ENCODE measurements at places on chromosomes 5 and 9. TPM values are rescaled to one million over a fixed set of nuclear protein-coding genes. Genes with fewer than 3 reads are reported as not detected.

GRCh38 chr5:6749026-6749716 is 35.9 kb downstream of the TENT4A start:
- no peak for DNase-seq

The INSL4 gene
- total RNA-seq: not detected

GRCh38 chr9:20990867-20991266 is 40.6 kb downstream of the HACD4 start:
- no peak for DNase-seq

DNA sequence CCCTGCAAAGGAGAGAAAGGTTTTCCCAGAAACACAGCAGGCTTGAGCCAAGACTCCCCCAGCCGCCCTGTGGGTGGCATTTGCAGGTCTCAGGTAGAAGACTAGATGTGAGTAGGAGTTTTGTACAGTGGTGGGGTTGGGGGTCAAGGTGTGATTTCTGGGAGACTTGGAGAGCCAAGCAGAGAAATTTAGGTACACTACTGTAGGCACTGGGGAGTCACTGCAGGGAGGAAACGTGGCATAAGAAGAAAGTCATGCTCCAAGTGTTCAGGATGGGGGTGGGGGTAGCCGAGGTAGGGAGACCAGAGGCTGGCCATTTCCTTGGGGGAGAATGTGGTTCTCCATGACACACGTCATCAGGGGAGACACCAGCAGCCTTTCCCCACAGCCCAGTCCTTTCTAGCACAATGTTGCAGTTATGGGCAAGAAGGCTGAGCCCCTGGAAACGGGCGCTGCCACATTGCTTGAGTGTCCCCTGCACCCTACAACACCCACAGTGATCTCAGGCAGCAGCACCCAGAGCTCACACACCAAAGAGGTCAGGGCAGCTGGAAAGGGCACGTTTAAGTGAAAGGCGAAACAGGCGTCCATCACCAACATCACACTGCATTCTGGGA is 210.5 kb downstream of the FSTL4 start:
- DNase-seq: no peak

DNA sequence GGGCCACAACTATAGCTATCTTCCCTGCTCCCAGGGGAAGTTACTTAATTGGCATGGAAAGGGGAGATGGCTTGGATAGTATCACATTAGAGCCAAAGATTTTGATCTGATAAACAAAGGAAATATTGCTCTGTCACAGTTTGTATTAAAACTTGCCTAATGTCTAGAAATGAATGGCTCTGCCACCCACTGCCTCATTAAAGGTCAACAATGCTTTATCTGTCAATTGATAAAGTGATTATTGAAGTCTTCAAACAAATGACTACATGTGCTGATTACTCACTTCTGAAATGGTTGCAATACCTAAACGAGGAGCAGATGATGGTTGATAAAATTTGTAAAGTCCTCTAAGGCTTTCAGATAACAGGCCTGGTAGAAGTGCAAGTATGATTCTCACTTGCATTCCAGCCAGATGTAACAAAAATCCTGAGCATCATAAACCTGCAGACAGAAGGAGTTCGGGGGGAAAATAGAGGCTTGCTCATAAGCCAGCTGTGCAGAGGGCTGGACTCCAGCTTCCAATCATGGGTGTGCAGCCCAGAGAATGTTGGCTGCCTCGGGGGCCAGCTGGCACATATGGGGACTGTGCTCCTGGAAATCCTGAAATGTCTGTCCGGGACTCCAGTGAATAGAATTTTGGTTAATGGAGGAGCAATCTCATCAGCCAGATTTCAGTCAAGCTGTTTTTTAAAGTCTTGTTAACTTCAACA is 200.5 kb upstream of the SLC27A6 start:
- no peak for DNase-seq

GRCh38 chr9:120856700-120857099 is 14.0 kb upstream of the PSMD5 start:
- DNase-seq: no peak

The OMD gene
- not detected for total RNA-seq

GRCh38 chr9:121660367-121660766 is 8.9 kb downstream of the DAB2IP start:
- DNase-seq: no peak

DNA sequence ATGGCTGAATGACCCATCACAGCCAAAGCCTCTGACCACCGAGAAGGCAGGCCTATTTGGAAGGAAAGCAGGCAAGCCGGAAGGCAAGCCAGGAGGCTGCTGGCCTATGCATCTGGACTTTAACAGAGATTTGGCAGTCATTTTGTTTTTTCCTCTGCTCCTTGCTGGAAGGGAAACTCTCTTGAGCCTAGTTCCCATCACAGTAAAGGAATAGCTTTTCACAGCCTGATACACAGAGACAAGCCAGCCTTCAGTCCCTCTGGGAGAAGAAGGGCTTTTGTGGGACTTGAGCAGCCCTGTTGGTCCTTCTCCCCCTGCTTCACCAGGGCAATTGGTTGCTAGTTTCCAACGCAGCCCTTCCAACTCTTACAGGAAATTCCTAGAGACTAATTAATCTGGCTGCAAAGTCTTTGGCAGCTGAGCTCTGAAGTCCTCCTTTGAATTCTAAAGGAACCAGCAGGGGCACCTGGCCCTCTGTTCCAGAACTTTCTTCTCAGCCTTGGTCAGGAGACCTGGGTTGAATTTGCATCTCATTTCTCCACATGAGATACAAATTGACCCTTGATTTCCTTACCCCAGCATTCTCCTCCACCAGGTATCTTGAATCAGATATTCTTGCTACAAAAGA is 157.3 kb upstream of the EPB41L4A start:
- DNase-seq: no peak

The C5orf63 gene
- 6.6 TPM for total RNA-seq

The ORM2 gene
- total RNA-seq: not detected

GRCh38 chr5:139022528-139022927 is 147.4 kb upstream of the LRRTM2 start:
- DNase-seq: no peak

- DNase-seq: no peak
Measured at GRCh38 chr5:103472830-103473229, 89.8 kb downstream of the NUDT12 start.

DNA sequence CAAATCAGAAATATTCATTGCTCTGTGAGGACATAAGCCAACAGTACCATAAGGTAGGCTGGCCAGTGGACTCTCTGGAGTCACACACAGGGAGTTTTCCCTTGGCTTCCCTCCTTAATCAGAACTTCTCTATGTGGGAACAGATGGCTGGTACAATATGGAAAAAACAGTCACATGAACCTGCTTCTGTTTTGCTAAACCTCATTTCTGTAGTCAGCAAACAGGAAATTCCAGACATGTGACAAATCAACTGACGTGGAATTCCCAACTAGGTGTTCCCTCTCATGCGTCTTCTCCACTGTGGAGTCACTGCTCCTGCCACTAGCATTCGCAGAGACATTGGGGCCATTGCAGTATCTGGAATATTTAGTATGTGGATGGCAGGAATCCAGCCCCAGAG is 617.6 kb downstream of the KIF4B start:
- DNase-seq: no peak

DNA sequence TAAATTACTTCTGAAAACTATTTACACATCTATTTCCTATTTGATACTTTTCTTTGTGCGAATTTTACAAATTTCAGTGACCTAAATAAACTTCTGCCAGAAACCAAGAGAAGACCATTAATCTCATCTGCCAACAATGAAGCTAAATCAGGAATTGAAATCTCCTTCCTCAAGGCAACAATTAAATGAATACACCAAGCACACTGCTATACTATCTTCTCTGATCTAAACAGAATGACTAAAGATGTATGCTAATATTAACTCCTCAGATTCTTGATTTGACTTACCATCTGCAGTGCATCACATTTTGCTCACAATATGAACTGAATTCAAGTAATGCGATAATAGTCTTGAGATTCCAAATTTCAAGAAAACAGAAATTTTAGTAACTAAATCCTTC is 82.3 kb downstream of the CEP120 start:
- no peak for DNase-seq

The SCGB3A1 gene
- total RNA-seq: not detected

DNA sequence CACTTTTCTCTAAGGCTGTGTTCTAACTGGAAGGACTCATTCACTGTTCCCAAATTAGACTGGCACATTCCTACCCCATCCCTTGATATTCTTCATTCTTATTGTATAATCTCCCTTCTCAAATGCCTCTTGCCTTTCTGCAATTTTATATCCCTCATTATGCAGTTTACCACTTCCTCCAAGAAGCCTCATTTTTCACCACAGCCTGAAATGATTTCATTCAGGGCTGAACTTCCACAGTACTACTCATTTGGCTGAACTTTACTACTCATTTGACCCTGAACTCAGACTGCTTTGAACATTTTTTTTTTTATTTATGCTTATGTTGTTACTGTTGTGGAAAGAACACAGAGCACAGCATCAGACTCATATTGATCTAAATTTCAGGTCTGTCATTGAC is 32.7 kb downstream of the GRIA1 start:
- no peak for DNase-seq

DNA sequence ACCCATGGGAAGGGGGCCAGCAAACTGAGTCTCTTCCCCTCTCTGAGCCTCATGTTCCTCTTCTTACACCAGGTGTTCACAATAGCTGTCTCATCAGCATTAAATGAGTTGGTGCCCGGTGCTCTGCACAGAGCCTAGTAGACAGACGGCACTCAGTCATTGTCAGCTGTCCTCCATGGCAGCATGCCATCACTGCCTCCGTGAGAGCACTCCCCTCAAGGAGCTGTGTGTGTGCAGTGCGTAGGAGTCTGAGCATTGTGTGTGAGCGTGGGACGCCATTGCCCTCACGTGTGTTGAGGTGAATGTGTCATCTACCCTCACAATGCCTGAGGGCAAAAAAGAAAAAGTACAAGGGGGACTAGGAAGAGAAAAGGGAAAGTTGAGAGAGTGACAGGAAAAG is 536.5 kb downstream of the CDK5RAP2 start:
- DNase-seq: no peak

The SPATA31E1 gene
- total RNA-seq: not detected

- DNase-seq: peak; percentile 33
Measured at GRCh38 chr5:177336112-177336511, 15.4 kb downstream of the LMAN2 start.

DNA sequence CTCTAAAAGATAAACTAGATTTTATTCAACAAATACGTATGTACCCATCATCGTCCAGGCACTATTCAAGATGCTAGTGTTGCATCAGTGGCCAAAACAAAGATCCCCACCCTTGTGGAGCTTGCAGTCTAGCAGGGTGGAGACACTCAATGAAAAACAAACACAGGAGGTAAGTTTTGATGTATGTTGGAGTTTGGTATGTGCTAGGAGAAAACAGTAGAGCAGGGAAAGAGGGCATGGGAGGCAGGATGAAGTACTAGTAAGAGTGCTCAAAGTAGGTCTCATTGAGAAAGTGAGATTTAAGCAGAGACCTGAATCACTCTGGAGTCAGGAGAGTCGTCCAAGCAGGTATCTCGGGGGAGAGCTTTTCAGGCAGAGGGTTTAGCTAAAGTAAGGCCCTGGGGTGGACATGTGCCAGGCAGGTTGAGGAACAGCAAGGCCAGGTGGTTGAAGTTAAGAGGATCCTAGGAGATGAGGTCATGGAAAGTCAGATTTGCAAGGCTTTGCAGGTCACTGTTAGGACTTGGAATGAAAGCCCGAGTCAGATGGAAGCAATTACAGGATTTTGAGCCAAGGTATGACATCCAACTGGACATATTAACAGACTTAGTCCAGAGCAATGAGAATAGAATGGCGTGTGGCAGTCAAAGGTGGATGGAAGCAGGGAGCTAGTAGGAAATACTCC is 9.2 kb downstream of the SNX18 start:
- DNase-seq: no peak

- DNase-seq: no peak
Measured at GRCh38 chr5:87184605-87185004, 83.1 kb upstream of the RASA1 start.

The MAMDC2 gene
- 0.05 TPM for total RNA-seq

DNA sequence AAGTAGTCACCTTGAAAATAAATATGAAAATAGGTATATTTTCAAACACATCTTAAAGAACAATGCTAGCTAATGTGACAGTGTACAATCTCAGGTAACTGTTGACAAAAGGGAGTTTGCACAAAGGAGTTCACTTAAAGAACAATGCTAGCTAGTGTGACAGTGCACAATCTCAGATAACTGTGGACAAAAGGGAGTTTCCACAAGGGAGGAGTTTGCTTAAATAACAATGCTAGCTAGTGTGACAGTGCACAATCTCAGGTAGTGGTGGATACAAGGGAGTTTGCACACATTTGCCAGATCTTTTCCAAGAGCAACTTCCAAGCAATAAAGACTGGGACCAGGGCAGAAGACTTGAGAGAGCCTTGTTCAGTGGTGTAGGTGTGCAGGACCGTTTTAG is 442.9 kb upstream of the FTMT start:
- DNase-seq: no peak

DNA sequence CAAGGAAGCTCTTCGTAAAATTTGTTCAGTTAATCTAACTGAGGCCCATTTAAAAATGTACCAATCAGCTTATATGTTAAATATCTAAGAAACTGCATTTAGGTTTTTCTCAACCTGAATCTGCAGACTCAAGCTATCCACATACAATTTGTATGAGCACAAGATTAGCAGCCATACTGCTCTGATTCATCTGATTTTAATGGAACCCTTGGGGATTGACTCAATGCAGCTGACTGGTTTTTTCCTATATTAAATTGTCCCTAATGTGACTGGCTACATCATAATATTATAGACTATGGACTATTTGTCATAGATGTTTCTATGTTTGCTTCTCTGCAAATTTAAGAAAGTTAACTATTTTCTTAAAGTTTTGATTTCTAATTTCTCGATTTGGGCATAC is 451.0 kb upstream of the TUSC1 start:
- no peak for DNase-seq

The FBP1 gene
- total RNA-seq: 0.40 TPM

The PCDHA7 gene
- not detected for total RNA-seq

DNA sequence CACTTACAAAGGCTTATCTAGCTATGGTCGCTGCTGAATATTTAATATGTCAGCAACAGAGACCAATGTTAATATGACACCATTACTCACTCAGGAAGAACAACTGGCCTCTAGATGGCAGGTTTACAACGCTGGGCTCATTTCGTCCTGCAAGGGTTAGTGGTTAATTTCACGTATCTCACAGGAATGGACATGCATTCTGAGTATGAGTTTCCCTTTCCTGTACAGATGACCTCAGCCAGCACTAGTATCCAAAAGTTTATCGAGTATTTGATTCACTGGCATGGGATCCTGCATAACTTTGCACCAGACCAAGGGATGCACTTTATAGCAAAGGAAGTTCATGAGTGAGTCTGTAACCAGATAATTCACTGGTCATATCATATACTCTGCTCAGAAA is 8.7 kb upstream of the TRPC7 start:
- no peak for DNase-seq

The CATSPER3 gene
- total RNA-seq: 0.55 TPM

The NR2F1 gene
- total RNA-seq: not detected

The BAAT gene
- total RNA-seq: not detected

- DNase-seq: no peak
Measured at GRCh38 chr5:50553560-50553984, 112.5 kb upstream of the EMB start.

DNA sequence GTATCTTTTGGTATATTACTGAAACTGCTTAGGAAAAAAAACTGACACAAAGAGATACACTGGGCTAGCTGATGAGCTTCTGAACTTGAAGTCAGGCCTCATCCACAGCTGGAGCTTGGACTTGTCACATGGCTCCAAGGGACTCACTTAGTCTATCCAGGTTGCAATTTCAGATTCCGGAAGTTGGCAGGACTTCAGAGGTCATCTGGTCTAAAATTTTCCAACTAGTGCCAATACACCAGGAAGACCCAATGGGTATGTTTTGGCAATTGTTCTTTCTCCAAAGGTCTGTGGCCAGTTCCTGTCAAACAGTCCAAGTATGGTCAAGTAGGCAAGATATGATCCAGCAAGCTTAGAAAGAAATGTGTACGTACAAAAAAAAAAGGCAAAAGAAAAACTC is 36.7 kb downstream of the MRPS27 start:
- no peak for DNase-seq
